ENCODE measurements at places on chromosomes 2 and 18.
A peak's percentile ranks its signal among the peaks of the same experiment; 100 is the strongest.

DNA sequence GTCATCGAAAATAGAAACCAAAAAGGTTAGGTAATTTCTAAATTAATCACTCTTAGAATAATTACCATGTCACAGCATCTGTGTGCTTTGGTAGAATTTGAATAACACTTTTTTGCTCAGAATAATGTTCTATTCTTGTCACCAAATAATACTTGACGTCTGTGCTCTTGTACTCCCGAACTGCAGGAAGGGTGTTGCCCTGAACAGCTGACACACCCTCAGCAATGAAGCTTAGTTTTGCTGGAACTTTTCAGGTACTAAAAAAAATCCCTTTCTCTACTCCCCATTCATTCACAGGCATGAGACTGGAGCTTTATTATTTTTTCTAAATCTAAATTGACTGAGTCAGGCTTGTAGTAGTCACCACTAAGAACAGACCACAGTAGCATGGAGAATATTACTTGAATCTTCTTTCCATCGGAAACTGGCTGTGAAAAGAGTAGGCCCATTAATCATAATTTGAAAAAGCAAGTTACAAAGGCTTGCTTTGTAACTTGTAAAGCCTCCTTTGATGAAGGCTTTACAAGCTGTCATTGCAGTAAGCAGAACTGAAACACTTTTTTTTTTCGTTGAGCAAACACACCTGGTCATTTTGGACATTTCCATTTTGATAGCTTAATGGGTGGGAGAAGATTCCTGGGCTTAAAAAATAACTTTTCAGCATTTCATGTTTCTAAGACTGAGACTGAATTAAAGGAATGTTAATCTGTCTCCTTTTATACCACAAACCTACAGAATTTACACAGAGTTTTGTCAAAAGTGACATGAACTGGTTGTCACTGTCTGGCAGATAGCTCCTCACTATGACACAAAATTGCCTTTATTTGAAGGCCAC lies 70.3 kb upstream of the PELI1 start:
- DNase-seq, result no peak

- no peak for DNase-seq
Observed at GRCh38 chr18:35060122-35060815, 19.1 kb downstream of the MAPRE2 start.

DNA sequence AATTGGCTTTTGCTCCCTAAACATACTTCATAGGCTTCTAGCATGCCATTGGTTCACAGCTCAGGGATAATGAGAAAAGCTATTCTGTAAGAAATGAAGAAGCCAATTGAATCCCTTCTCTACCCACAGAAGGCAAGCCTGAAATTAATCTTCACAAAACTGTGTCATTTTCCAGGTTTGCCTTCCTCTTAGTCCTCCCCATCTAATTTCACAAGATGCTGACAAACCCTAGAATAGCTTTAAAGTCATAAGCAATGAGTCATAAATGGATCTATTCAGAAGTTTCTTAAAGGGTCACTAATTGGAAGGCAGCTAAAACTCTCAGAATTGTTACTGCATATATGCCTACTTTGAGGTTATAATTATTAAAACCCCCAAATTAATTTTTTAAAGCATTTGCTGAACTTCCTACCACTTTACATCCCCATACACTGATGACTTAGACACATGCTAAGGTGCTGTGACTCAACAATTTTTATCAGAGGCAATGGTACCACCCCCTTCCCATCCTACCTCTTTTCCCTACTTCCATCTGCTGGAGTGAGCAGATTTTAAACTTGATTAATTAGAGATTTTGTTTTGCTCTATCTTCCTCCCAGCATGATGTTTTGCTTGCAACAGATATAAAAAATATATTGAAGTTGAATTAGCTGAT lies 51.3 kb upstream of the NABP1 start:
- DNase-seq, result no peak

- DNase-seq, result no peak
Observed at GRCh38 chr2:238964544-238965067, 116.7 kb downstream of the TWIST2 start.

DNA sequence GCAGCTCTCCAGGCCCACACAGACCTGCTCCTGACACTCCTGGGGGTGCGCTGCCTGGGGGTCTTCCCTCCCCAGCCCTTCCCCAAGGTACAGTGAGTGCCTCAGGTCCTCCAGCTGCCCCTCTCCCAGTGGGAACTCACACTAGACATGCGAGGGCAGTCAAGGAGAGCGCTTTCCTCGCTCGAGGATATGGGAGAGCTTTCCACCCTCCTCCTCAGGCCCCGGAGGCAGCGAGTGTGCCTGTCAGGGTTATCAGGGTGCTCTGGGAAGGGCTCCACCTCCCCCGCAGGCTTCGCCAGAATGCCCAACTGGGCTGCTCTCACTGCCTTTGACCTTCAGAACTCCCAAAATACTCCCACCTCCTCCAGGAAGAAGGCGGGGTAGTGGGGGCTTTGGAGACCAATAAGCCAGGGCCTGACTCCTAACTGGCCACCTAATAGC lies 85.7 kb upstream of the LAPTM4A start:
- no peak for DNase-seq

- DNase-seq, result peak; percentile 78
Observed at GRCh38 chr2:99636144-99637034, 146.6 kb upstream of the REV1 start.

DNA sequence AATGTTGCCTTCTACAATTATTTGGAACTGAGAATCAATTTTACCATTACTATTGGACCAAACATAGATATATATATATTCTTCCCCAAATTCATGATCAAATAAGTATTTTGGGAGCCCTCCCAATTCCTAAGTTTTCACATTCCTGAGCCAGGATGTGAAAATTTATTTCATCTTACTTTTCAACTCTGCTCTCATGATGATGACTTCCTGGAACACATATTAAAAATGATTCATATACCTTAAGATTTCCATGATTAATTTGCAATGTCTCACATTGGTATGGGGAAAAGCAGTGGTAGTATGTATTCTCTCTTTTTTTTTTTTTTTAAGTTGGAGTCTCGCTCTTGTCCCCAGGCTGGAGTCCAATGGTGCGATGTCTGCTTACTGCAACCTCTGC lies 596.1 kb upstream of the ZEB2 start:
- DNase-seq, result no peak
